ENCODE measurements at places on chromosomes 11 and 22. TPM values are rescaled to one million over a fixed set of nuclear protein-coding genes. Genes with fewer than 3 reads are reported as not detected.

DNA sequence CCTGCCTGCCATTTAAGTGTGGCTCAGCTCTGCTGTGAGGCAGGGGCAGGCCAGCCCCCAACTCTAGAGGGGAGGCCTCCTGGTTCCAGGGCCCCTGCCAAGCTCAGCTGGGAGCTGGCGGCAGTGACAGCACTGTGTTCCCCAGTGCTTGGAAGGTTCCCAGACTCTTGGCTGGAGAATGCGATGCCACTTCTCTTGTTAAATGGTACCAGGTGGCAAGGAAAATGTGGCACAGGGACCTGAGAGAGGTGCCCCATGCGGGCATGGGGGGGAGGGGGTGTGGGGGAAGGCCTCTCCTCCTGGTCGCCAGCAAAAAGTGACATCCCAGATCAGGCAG, 8.4 kb upstream of the TNFRSF13C start:
- no peak for DNase-seq

GRCh38 chr11:77557553-77557952, 32.2 kb upstream of the AQP11 start:
- DNase-seq = no peak

DNA sequence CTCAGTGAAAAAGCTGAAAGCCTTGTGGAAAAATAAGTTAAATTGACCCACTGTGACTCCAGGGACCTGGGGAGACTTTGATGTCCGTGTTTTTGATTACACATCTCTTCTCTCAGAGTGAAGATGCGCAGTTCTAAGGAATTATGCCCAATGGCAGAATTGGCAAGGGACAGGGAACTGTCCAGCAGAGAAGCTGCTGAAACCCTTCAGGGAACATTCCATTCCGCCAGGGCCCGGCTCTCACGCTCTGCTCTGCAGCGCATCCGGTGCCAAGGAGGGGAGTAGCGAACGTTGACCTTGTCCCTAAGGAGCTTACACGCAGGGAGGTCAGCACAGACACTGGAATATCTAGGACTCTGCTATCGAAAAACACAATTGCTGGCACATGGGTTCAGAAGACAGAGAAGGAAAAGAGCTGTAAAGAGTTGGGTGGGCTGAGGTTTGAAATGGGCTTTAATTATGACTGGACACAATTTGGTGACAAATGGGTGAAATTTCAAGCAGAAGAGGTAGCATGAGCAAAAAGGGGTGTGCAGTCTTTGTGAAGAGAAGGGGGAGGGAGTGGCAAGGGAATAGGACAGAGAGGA, 64.5 kb upstream of the B3GAT1 start:
- no peak for DNase-seq

DNA sequence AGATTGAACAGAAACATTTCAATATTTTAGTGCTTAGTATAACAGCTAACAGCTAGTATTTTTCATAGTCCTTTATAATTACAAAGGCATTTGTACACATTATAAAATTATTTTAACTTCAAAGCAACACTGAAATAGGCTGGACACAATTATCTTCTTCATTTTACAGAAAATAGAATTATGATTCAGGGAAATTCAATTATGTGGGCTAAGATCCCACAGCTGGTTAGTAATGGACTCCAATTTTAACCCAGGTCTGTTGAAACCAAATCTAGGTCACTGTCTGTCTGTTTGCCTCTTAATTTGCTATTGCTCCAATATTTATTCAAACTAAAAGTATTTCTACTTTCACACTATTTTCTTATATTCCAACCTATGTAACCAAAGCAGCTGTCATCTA, 154.1 kb upstream of the CTSC start:
- DNase-seq = no peak

DNA sequence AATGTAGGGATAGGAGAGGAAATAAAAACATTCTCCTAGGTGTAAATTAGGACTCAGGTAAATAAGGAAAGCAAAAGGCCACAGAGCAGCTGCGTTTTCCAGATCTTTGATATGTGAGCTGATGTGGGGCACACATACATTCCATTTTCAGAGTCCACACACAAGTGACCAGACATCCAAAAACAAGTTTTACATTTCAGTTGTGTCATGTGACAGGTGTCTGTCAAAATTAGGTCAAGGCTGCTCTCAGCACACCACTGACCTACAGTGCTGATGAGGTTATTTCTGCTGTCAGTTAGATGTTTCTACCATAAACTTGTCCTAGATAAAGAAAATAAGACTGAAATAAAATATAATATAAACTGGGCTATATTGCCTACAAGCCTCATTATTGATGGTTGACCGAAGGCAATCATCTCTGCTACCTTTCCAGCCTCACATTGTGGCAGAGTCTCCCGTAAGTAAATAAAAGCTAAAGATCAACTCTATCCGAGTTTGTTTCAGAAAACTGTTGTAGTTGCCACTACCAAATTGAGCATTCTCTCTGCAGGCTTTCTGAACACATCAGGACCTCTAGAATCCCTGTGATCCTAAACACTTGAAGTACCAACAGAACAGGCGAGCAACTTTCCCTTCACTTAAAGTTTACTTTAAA, 7.9 kb downstream of the ARHGAP20 start:
- no peak for DNase-seq

DNA sequence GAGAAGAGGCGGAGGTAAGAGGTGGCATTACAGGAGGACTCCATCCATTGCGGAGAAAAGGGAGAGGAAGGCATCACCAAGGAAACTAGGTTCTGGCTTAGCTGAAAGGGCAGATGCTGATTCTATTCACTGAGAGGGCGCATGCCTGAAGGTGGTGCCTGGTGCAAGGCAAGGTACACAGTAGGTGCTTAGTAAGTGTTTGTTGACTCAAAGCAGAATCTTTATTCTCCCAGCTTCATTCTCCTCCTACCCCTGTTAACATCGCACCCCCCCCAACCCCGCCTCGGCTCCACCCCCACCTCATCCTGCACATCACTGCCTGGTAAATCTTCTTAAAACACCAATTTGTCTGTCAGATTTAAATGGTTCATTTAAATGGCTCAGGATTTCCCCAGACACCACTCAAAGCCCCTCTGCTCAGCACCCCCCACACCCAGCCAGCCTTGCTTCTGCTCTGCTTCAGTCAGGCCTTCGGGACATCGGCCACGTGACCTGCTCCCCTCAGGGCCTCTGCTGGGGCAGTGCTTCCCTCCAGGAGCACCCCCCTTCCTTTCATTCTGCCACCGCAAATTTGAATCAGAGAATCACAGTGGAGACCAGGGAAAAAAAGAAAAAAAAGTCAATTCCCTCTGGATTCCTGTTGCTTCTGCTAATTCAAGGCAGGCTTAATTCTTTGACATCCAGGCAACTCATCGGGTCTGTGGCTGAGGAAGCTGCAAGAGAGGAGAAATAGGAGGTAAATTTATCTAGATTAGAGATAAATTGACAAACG, 17.8 kb upstream of the RCN1 start:
- no peak for DNase-seq

DNA sequence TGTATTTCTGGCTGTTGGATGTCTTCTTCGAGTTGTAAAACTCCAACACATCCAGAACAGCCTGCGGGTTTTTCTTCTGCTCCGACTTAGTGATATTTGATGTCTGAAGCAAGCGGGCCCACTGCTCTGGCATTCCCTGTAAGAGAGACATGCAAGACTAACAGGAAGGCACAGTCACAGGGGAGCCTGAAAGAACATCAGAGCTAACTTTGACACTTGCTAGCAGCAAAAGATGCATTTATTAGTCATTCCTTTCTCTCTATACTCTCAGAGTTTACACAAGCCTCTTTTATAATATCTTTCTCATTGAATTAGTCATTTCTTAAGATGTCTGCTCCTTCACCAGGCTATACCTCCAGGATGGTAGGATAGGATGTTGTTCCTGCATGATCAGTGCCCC, 77.8 kb upstream of the GDPD4 start:
- DNase-seq = no peak

DNA sequence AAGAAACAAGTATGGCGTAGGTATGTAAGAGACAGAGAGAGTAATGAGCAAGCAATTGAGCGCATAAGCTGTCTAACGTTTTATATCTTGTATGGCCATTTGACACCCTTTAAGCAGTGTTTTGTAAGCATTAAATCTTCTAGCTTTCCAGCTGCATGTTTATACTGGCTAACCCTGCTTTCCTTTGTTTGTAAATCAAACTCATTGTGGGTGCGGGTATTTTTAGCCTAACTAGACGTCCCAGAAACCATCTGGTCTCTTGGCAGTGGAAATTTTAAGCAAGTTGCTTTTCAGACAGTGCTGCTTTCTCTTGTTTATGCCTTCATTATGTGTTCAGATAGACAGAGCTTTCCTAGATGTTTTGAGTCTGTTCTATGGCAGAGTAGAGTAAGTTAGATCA, 73.5 kb downstream of the RNF169 start:
- no peak for DNase-seq

GRCh38 chr11:126393143-126393542, 37.7 kb downstream of the ST3GAL4 start:
- no peak for DNase-seq

DNA sequence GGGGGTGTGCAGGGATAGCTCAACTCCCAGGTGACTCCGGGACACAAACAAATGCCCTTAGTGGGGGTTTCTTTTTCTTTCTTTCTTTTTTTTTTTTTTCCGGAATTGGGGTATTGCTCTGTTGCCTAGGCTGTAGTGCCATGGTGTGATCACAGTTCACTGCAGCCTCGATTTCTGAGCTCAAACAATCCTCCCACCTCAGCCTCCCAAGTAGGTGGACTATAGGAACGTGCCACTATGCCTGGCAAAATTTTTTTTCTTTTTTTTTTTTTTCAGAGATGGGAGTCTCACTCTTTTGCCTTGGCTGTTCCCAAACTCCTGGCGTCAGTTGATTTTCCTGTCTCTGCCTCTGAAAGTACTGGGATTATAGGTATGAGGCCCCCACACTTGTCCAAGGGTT, 13.8 kb upstream of the ZNF280A start:
- DNase-seq = no peak

DNA sequence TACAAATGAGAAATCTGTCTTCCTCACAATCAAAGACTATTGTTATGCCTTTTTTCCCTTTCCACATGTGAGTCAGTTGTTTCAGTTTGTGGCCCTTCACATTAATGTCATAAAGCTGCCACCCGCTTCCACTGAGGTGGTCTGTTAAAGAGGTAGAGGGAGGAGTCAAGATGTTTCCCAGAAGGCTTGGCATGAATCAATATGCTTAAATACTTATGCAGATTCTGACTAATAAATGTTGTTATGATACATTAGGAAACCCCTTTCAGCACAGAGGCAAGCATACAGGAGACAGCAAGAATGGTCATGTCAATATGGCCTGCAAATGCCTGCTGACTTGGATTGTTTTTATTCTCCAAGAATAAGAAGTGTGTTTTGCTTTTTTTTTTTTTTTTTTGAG, 6.5 kb downstream of the RTN3 start:
- no peak for DNase-seq

- no peak for DNase-seq
Observed at GRCh38 chr22:50310031-50310722, 2.7 kb upstream of the PLXNB2 start.

GRCh38 chr11:116373104-116373944, 399.5 kb downstream of the BUD13 start:
- DNase-seq = no peak

DNA sequence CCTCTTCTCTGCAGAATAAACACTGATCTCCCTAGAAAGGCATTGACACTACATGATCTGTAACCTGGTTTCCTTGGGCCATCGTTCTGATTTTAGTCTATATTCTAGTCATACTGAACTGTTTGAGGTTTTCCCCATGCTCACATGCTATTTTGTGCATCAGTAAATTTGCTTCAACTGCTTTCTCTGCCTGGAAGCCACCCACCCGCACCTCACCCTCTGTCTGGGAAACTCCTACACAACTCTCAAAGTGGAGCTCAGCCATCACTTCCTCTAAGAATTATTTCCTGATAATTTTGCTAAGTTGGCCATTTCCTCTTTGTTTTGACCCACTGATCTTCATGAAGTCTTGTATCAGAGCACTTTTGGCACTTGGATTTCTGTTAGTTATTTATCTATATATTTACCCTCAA, 36.1 kb downstream of the MMP20 start:
- DNase-seq = no peak

GRCh38 chr11:2807801-2808241, 77.8 kb downstream of the CDKN1C start:
- DNase-seq = no peak

GRCh38 chr11:72330131-72330727, 86.3 kb upstream of the PHOX2A start:
- no peak for DNase-seq

The TRPC6 gene
- total RNA-seq = 0.28 TPM

The KDELR3 gene
- total RNA-seq = 8.0 TPM

The NCAM1 gene
- 229 TPM for total RNA-seq

The MUC6 gene
- total RNA-seq = not detected

The CCDC73 gene
- total RNA-seq = not detected

The EFCAB6 gene
- total RNA-seq = 1.5 TPM

The PARVG gene
- total RNA-seq = 2.1 TPM

The LAYN gene
- 12.3 TPM for total RNA-seq

All from right atrium auricular region (tissue), 2 donors.